ENCODE measurements at places on chromosomes 11 and 22.
A peak's percentile ranks its signal among the peaks of the same experiment; 100 is the strongest.

GRCh38 chr22:35458547-35459422 lies 58.8 kb downstream of the MCM5 start:
- no peak for DNase-seq

GRCh38 chr11:64514590-64514989 lies 76.4 kb upstream of the SLC22A12 start:
- DNase-seq = no peak

DNA sequence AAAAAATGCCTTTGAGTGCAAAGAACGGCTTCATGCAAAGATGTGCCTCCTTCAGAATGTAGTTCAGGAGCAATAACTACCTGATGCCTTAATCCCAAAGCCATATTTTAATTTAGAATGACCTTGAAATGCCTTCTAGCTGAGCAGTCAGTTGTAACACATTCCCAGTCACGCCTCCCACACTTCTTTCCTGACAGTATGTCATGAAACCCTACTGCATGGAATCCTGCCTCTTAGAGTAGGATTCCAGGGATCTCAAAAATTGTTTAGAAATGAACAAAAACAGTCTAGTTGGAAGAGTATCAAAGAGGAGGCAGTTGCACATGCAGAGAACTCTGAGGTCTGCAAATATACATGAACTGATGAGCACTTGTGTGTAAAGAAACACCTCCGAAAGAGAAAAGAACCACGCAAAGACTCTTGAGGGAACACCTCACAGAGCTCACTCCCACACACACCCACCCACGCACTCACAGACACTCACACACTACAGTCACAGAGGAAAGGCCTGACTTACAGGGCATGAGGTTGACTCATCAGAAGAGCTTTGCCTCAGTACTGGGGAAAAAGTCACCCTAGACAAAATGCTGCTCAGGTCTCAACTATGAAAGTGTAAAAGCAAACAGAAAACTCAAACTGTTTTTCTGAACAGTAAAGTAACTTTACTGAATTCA lies 77.4 kb downstream of the GGTLC2 start:
- DNase-seq = no peak

DNA sequence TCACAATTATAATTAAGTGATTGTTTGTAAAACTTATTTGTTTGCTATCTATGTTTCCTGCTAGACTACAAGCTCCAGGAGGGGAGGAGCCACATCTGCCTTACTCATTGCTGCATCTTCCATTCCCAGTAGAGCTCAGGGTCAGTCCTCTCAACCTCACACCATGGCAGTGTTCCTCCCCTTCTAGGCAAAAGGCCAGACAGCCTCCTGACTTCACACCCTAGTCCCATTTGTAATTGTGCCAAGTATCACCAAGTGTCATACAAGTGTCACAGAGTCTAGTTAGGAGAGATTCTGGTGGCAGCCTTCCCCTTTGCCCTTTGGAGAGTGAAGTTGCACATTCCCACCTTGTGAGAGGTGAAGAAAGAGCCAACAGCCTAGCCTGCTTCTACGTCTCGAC lies 490.4 kb downstream of the INSC start:
- no peak for DNase-seq

DNA sequence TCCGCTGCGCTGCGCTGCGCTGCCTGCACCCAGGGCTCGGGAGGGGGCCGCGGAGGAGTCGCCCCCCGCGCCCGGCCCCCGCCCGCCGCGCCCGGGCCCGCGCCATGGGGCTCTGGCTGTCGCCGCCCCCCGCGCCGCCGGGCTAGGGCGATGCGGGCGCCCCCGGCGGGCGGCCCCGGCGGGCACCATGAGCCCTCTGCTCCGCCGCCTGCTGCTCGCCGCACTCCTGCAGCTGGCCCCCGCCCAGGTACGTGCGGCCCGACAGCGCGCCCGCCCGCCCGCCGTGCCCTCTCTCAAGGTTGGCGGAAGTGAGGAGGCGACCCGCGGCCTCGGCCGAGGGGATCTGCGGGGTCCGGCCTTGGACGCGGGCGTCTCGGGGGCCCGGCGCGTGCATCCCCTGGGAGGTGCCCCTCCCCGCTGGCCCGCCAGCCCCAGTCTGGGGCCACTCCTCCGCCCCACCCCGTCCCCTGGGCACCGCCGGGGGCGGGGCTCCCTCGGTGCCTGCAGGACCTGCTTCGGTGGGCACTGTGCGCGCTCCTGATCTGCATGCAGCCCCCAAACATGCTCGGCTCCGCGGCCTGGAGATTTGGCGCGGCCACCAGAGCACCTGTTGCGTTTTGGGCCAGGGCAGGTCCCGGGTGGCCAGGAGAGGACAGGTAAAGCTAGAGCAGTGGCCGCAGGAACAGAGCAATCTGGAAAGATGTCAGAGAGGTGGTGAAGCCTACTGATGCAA lies 429 bp downstream of the VEGFB start:
- peak; percentile 57 for DNase-seq

GRCh38 chr22:35525687-35526332 lies 14.8 kb upstream of the RASD2 start:
- DNase-seq = no peak

DNA sequence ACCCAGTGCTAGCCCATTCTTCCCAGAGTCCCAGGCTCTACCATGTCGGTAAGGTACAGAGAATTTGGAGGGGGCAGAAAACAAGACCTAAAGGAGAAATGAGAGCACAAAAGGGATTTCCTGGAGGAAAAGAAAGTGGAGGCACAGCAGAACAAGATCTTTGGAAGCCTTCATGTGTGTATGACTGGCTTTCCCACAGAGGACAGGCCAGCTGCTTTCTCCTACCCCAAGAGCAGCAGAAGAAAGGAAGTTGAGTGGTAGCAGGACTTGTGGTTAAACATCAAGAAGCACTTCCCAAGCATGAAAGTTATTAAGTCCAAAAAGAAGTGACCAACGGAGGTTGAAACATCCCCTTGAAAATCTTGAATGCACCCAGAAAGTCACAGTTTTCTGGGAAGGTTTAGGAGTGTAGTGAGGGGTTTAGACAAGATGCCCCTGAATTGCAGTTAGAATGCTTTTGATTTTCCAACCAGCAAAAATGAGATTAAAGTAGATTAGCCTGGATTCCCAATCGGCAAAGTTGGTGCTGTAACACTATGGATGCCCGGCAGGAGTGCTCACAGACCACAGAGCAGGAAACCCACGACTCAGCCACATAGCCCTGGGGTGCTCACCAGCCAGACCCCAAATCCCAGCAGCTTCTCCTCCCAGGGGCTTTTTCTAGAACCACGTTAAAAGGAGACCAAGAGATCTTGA lies 608 bp downstream of the TMPRSS13 start:
- no peak for DNase-seq

DNA sequence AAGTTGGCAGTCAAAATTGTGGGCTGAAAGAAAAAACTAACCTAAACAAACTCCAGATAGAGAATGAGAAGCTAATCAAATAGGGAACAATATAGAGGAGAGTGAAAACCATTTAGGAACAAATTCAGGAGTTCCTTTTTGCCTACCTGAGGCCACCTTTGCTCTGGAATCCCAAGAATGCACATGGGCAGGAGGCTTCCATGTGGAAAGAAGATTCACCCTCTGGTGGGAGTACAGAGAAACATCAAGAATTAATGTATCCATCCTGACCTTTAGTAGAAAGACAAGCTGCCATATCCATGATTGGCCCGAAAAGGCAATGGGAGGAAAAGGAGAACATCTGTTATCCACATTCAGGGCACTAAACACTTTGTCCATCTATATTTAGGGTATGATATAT lies 35.0 kb upstream of the MRGPRX1 start:
- no peak for DNase-seq

- DNase-seq = no peak
Observed at GRCh38 chr11:62788991-62789390, 1.8 kb downstream of the TMEM179B start.

GRCh38 chr11:111954154-111954553 lies 17.0 kb downstream of the DIXDC1 start:
- no peak for DNase-seq

DNA sequence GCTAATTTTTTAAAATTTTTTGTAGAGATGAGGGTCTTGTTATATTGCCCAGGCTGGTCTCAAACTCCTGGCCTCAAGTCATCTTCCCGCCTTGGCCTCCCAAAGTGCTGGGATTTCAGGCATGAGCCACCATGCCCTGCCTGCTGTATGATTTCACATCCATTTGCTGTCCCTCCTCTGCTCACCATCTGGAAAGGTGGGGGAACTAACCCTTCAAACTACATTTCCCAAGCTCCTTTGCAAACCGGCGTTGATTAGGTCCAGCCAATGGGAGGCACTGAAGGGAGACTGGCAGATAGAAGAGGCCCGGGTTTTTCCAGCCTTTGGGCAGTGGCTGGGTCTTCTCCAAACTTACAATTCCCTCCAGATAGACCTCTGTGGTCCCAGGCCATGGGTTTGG lies 19.3 kb downstream of the RFPL1 start:
- DNase-seq = peak; percentile 4

DNA sequence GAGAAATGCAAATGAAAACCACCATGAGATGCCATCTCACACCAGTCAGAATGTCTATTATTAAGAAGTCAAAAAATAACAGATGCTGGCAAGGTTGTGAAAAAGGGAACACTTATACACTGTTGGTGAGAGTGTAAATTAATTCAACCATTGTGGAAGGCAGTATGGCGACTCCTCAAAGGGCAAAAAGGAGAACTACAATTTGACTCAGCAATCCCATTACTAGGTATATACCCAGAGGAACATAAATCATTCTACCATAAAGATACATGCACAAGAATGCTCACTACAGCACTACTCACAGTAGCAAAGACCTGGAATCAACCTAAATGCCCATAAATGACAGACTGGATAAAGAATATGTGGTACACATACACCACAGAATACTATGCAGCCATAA lies 161.1 kb upstream of the PDGFD start:
- no peak for DNase-seq

DNA sequence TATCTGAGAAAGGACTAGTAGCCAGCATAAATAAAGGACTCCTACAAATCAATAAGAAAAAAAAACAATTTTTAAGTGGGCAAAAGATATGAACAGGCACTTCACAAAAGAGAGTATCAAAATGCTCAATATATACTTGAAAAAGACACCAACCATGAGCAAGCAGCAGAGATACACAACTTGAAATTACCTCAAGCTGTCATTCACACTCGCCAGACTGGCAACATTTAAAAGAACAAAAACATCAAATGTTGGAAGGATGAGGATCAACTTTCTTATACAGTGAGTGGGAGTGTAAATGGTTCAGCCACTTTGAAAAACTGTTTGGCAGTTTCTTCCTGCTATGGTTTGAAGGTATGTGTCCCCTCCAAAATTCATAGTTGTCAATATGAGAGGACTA lies 23.9 kb upstream of the ELFN2 start:
- DNase-seq = no peak

DNA sequence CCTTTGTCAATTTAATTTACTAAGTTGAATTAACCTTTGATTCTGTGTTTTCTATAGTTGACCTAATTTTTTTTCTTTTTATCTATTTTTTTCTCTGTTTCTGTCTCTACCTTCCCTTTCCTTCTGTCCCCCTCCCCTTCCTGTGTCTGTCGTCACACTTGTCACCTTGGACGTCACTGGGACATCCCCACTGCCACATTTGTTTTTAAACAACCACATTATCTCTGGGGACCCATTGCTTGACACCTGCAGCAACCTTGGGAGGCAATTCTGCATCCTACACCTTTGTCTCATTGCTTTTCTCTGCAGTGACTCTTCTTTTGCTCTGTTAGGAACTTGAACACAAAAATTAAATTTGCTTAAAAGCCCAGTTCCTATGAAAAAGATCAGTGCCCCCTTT lies 51.8 kb upstream of the TTC12 start:
- DNase-seq = no peak

DNA sequence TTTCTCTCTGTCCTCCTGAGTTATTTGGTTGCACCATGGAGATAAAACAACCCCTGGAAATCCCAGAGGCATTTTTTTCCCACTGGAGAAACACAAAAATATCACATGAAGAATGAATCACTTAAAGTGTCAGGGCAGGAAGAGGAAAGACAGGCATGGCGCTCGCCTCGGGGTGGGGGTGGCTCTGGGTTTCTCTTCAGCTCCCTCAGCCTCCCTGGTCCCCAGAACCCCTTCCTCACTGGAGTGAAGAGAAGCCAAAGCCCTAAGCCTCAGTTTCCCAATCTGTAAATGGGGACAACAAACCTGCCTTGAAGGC lies 938 bp downstream of the SHISAL1 start:
- DNase-seq = no peak

- DNase-seq = no peak
Observed at GRCh38 chr22:50167689-50168489, 2.6 kb upstream of the PANX2 start.

DNA sequence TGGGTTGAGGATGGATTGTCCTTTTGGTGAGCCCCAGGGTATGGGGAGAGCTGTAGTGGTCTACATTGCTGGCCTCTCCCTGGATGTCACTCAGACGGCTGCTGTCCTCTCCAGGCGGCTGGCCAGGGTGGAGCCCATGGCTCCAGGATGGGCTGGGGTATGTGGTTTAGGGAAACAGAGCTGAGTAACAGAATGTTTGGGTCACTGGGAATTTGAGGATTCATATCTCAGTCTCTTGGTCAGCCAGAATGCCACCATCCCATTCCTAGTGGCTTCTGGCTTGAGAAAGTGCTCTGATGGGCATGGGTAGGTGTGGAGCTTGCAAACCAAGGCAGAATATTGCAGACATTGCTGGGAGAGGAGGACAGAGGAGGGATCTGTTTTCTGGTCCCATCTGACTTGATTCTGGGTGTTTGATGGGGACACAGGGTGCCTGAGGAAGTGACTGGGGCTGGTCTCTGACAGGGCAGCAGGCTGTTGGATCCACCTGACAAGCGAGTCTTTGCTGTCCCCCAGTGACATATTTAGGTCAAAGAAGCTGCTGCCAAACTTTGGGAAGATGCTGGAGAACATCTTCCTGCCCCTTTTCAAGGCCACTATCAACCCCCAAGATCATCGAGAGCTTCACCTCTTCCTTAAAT lies 41.4 kb downstream of the AMPD3 start:
- DNase-seq = no peak

DNA sequence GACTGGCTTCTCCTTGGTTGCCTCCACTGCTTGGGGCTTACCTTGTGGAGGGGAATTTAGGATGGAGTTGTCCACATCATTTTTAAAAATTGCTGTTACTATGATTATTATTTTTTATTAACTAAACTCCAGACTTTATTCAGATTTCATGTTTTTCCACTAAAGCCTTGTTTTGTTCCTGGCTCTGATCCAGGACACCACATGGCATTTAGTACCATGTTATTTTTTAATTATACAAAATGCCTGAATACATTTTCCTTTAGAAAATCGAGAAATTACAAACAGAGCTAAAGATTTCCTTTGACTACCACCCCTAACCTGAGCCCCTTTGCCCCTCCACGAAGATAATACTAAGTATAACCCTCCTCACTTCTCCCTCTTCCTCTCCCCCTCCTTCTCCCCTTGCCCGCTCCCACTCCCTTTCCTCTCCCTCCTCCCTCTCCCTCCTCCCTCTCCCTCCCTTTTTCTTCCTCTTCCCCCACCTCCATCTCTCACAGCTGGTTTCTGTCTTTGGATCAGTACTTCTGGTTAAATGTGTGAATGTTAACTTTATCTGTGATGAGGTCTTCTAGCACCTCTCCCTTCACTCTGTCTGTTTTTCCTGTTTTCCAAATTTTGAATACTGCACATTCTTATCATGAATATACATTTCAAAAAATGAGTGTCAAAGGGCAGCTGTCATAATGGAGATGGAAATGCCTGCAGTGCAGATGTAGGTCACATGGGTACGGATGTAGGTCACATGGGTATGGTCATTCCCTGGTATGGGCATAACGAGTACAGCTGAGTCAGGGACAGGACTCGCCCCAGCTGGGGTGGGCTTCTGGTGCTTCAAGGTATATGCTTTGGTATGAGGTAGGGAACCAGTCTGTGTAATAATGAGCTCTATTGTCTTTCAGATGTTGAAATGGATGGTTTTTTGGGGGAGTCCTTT lies 54.4 kb upstream of the OR4B1 start:
- no peak for DNase-seq
